CD4-positive, alpha-beta T cell treated with Interleukin-4 for 4 hours (primary cell): ENCODE measurements at places on chromosomes 4 and X.

DNA sequence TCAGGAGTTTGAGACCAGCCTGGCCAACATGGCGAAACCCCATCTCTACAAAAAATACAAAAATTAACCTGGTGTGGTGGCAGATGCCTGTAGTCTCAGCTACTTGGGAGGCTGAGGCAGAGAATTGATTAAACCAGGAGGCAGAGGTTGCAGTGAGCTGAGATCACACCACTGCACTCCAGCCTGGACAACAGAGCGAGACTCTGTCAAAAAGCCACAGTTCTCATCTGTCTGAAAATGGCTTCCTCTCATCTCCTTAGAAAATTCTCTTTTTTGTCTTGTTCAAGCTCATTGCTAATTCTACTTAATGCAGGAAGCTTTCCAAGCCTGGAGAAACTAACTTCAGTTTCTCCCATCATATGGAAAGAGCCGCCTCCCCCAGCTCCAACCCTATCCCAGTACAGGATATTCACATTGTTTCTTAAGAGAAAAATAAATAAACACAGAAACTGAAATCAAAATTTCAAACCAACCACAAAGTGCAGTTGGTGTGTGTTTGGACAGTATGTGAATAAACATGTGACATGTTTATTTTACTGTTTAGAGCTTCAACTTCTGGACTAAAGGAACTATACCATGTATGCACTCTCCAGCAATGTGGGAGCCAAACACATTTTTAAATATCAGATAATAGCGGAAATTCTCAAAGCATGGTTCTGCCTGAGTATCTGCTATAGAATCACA is 55.0 kb upstream of the GAB1 start:
- no peak for DNase-seq

- DNase-seq, result no peak
These were observed 19.1 kb upstream of the EGFL6 start for GRCh38 chrX:13550346-13550745.

DNA sequence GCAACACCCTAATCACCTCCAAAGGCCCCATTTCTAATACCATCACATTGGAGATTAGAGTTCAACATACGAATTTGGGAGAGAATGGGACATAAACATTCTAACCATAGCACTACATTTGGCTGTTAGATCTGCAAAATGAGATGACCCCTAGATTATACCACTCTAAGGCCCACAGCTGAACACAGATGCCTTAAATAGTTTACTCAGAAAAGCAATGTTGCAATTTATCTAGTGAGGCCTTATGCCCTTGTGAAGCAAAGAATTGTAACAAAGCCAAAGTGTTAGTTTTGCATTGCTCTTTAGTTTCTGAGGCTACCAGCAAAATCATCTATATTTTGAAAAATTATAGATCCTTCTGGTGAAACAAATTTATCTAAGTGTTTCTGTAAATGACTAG is 31.6 kb upstream of the ARHGEF6 start:
- no peak for DNase-seq

DNA sequence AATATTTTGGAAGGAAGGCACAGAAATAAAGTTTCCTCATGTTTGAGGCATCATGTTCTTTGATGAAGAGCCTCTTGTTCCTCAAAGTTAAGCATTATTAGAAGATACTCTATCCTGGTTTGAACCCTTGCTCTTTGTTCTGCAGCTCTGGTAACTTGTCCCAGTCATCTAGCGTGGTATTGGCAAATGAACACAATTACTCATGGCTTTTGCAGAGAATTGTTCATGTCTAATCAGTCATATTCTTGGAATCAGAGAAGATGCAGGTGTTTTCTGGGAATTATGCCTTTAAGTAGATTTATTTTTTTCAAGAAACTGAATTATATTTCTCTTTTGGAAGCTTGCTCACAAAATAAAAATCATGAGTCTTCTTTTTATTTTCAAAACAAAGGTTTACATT is 52.9 kb upstream of the HPGDS start:
- no peak for DNase-seq

GRCh38 chr4:88828842-88829571 is 131.4 kb upstream of the NAP1L5 start:
- no peak for DNase-seq

DNA sequence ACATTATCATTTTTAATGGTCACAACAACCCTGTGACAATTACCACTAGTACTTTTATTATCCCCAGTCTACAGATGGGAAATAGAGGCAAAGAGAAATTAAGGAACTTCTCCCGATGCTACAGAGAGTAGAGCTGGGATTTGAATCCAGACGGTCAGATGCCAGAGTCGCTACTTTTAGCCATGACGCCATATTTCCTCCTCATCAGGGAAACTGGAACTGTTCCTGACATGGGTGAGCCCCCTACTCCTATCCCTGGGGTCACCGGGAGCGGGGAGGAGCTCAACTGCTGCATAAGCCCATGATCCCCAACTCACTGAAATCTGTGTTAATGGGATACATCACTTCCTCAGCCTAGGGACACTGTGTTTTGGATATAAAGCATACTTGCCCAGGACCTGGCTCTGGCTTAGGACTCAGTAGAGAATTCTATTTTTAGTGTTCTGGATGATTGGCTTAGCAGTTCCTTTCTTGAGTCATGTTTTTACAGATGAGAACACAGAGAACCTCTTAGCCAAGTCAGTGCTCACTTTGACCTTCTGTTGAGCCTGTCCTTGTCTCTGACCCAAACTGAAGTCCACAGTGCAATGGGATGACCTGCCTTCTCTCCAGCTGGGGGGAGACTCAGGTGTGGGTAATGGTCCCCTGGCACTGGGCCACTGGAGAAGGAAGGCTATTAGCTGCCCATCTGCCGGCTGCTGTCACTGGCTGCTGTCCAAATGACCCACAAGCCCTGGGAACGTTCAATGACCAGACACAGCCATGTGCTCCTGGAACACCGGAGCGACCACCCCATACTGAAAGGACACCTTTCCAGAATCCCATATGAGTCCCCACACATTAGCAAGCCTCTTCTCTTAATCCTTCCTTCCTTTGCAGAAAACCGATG is 90.8 kb upstream of the SHISA3 start:
- no peak for DNase-seq

DNA sequence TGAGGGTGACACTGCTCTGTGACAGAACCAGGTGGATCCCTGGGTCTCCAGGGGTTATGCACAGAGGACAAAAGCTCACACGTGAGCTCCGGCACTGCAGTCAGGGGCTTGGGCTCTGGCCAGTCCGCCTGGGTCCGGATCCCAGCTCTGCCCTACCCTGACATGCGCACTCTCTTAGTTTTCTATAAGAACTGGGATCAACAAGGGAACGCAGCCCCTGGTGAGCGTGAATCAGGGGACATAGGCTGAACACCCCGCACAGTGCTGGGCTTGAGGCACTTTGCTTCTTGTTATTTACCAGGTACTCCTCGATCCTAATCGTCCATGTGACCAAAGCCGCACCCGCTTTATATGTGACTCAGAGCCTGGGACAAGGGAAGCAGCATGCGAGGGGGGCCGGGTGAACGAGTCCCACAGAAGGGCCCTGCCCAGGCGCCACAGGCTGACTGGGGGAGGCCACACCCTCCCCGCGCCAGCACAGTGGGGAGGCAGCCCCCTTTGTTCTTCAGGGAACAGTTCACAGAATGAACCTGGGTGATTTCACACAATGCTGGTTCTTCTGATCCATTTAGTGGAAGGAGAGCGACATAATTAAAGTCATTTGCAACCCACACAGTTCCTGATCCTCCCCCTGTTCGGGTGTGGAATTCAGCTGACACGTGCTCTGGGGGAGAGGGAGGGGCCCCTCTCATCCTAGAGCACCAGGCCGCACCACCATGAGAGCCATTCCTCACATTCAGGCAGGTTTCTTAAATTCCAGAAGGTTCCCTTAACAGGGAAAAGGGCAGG is 55.5 kb downstream of the WFS1 start:
- no peak for DNase-seq
